ENCODE measurements at places on chromosomes 13 and 19.

DNA sequence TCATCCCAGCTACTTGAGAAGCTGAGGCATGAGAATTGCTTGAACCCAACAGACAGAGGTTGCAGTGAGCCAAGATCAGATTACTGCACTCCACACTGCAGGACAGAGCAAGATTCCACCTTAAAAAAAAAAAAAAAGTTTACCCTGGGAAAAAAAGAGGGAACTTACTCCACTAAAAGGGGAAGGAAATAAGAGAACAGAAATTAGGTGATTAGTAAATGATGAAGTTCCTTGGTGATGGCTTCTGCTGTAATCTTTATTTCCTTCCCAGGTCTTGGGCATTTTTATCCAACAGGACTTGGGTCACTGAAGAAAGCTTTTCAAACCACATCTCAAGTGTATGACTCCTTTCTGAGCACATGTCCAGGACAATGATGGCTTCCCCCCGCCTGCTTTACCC is 9.3 kb downstream of the ZNF780A start:
- no peak for DNase-seq

DNA sequence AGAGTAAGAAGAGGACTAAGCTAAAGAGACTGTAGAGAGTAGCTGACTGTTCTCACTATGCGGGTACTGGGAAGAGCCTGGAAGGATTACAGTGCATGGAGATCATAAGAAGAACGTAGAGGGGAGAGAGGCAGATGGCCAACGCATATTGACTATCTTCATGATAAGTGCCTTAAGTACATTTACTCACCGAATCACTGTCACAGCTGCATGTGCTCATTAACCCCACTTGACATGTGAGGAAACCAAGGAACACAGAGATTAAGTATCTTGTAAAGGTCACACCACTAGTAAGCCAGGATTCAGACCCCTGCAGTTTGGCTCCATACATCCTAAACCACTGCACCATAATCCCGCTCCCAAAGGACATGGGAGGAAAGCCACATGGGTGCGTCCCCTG is 34.1 kb downstream of the SMAD9 start:
- no peak for DNase-seq

DNA sequence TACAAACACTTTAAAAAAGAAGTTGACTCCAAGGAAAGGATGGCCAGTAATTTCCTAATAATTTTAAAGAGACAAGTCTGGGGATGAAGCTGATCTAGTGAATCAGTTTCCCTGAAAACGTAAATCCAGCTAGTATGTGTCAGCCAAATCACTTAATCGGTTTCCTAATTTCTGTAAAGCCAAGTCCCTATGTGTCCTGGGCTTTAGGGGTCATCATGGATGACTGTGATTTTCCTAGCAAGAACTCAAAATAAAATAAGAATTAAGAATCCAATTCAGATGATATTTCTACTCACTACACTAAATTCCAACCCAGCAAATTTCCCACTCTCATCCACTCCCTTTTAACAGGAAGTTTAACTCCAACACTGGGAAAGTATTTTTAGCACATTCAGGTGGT is 35.9 kb downstream of the ELF1 start:
- no peak for DNase-seq

GRCh38 chr13:60646620-60647019 is 249.6 kb downstream of the TDRD3 start:
- DNase-seq: no peak

- DNase-seq: no peak
These were observed 2.8 kb downstream of the IGFLR1 start for GRCh38 chr19:35739275-35740107.

- DNase-seq: no peak
These were observed 1.8 kb upstream of the CDC37 start for GRCh38 chr19:10404888-10405820.

DNA sequence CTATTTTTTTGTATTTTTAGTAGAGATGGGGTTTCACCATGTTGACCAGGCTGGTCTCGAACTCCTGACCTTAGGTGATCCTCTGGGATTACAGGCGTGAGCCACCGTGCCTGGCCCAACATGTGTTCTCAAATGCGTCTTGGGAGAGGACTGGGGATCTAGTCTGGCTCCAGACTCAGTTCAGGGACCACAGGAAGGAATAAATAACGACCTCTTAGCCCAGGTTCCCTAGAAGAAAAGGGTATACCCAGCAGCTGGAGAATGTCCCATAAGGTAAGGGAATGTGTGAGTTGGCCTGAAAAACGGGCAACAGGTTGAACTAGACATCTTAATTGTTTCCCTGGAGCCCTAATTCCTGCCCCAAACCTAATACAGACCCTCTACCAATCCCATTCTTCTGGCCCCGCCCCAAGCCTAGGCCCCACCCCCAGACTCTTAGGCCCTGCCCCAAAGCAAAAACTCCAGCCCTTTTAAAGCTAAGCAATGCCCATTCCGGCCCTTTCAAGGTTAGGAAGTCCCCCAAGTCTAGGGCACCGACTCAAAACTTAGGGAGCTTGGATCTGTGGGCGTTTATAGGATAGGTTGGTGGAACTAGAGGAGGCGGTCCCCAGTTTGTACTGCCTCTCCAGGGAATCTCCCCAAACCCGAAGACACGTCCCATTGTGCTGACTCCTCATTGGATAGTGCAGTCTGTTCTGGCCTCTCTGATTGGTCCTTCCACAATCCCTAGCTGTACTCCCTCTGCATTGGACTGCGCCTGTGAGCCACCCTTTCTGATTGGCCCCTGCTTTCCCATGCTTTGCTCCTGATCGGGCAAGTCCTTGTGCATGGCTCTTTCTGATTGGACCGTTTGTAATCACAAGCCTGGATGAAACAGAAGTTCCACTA is 5.4 kb upstream of the LRFN1 start:
- no peak for DNase-seq

- DNase-seq: no peak
These were observed 1.3 kb upstream of the PPAN start for GRCh38 chr19:10104665-10105508.

GRCh38 chr13:111916201-111916600 is 150.7 kb upstream of the SOX1 start:
- no peak for DNase-seq

- DNase-seq: no peak
These were observed 2.3 kb downstream of the AMH start for GRCh38 chr19:2251106-2252054.

- DNase-seq: no peak
These were observed at the start of gene GJA3 for GRCh38 chr13:20160306-20161274. Gene GJA3, minus strand, starts transcription at chr13:20161052. Its CDS starts 17,764 bp downstream, at chr13:20143288.

DNA sequence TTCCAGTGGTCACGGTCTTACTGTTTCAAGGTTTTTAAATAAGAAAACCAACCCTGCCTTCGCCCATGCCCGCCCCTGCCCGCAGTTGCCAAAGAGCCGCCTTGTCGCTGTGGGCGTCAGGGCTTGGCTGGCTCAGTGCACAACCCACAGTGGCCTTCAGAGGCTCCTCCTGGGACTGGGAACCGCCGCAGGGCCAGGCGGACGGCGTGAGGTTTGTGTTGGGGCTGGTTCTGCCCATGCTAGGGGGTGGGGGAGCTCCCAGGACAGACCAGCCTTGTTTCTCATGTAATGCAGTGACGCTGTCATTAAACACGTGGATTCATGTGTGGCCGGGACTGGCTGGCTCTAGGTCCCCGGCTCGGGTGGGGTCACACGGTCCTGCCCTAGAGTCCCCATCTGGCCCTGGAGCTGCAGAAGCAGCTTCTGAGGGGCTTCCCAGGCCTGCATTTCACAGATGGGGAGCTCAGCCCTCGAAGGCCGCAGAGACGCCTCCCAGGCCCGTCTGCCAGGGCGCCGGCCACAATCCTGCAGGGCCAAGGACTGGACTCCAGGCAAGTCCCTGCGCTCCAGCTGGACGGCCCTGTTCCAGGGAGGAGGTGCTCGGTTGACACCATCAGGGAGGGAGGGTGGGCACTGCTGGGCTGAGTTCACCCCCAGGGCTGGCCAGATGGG is 2.4 kb upstream of the TEKTIP1 start:
- no peak for DNase-seq

Measured in amniotic stem cell (primary cell).